Non-pigmented ciliary epithelial cell (primary cell): ENCODE measurements at places on chromosomes 16 and 17.

DNA sequence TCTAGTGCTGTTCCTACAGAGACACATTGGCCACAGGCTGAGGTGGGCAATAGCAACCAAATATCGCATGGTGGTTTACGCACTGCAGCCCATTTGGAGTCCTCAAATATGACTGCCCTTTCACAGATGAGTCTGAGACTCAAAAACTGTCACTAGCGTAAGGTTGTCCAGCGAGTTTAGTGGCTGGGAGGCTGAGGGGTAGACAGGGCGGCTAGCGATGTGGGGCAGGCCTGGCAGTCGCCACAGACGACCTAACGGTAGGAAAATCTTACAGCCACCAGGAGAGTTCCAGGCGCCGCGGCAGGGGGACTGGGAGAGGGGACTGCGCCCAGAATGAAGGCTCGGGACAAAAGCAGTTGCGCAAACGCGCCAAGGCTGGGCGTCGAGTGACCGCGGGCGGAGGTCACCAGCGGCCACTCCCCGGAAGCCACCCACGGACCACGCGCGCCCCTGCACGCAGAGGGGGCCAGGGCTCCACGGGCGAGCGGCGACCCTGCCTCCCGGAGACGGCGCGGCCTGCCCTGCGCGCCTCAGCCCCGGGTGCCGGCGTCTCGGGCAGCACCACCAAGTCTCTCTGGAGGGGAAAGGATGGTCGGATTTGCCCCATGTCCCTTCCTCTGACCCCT, 699 bp upstream of the MAP1LC3B start:
- no peak for DNase-seq

GRCh38 chr17:630801-631200, 83.8 kb downstream of the VPS53 start:
- DNase-seq, result no peak

DNA sequence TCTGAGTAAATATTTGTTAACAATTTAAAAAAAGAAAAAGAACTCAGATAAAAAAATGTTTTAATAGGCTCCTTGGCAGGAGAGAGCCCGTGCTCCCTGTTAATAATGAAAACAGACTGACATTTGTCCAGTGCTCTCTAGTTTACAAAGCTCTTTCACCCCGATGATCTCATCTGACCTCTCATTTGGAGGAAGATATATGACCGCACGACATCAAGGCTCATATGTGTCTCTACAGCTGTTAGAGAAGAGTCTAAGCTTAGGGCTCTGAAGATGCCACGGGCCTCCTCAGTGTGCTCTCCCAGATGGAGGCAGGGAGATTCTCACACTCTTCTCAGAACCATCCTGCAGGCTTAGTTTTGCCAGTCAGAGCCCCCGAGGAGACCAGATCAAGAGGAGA, 280.8 kb upstream of the IRX5 start:
- no peak for DNase-seq

- no peak for DNase-seq
Measured at GRCh38 chr16:79349803-79350202, 250.7 kb downstream of the MAF start.

DNA sequence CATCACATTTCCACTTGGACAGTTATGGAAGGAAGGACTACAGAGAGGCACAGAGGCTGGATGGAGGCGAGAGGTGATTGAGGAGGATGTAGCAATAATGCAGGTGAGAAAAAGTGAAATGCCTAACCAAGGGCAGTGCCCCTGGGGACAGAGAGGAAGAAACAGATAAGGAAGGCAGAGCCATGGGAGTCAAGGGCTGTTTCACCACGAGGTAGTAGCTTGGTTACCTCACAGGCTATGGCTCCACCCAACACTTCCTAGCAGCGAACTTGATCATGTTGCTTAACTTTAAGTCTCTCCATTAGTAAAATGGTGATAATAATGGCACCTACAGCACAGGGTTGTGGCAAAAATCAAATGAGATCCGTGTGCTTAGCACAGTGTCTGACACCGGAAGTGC, 83.9 kb downstream of the YPEL2 start:
- DNase-seq, result no peak

DNA sequence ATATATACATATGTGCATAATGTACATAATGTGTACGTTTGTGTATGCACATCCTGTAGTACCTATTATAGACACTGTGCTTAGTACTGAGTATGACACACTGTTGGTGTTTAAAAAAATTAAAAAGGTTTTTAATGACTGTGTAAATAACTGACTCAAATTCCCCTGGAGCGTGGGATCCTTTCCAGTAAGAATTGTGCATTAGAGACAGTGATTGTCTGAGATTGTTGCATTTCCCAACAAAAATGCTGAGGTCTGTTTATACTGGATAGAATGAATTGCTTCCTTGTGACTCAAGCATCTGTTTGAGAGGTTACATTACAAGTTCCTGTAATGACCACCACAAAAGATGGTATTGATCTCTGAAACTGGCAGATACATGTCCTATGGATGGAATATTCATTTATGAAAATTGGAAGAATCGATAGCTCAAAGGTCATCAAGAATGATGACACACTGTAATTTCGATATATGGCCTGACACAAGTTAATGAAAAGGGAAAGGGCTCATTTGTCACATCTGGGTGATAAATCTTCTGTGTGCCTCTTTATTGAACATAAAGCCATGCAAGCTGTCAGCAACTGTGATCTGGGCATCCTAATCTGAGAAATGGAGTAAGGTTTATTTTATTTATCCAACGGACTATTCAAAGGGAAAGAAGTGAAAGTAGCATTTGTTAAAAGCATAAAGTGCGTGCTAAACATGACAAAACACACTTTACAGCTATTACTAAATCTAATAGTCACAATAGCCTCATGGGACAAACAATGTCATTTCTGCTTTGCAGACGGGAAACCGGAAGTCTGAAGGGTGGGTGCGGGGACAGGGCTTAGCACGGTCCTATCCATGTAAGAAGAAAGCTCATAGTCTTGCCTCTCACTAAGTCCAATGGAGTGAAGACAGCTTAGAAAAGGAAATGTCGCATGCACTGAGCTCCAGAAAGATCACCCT, 228.8 kb downstream of the CDH11 start:
- DNase-seq, result peak; percentile 63

DNA sequence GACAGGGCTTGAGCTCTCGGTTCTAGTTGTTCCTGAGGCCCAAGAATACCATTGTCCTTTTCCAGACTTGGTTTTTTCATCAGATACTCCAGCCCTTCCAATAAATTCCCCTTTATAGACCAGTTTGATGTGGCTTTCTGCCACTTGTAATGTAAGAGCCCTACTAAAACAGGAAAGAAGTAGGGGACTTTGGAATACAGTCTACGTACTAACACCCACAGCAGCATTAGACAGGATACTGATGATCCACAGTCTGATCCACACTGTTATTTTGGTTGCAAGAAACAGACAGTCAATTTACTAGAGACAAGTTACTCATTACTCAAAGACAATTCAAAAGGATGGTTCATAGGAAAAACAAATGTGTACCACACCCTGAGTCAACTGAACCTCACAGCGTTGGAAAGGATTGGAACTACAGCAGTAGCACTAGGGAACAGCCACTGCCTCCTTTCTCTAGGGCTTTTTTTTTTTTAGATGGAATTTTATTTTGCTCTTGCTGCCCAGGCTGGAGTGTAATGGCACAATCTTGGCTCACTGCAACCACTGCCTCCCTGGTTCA, 45.9 kb upstream of the MED13 start:
- no peak for DNase-seq

DNA sequence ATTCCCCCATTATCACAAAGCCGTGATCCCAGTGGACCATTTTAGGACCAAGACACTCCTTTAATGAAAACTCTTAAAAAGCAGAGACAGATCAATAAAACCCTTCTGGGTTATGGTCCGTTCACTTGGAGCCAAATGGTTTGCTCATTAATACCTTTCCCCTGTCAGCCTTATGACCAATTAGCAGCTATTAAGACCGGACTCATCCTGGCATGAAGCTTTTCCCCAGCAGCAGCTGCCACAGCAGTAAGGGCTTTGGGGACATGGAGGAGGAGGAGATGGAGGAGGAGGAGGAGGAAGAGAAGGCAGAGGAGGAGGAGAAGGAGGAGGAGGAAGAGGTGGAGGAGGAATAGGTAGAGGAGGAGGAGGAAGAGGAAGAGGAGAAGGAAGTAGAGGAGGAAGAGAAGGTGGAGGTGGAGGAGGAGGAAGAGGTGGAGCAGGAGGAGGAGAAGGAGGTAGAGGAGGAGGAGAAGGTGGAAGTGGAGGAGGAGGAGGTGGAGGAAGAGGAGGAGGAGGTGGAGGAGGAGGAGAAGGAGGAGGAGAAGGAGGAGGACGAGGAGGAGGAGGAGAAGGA, 50.1 kb upstream of the IRX3 start:
- no peak for DNase-seq

DNA sequence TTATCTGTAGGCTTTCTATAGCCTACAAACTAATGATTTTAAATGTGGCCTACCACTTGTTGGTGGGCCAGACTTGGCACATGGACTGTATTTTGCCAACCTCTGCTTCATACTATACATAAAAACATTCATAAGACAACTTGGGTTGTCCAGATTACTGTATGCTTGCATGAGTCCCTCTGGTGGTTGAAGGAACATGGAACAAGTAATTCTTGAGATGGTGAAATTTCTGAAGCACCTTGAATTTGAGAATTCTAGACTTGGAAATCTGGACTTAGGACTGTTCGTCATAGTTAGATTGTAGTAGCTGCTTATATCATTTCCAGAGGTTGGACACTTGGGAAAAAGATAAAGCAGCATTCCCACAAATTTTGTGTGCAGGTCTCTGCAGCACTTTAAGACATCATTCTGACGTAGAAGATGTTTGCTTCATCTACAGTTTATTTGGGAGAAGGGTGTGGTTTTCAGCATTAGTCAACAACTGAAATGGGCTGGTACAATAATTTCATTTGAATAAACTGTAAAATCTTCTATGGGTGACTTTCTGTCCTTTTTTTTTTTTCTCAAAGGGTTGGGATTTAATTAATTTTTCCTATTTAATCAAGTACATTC, 31.2 kb downstream of the NFATC3 start:
- DNase-seq, result no peak

- no peak for DNase-seq
Measured at GRCh38 chr17:81270279-81270678, 24.8 kb downstream of the SLC38A10 start.

- DNase-seq, result no peak
Measured at GRCh38 chr17:44079877-44080821, 9.6 kb downstream of the G6PC3 start.

GRCh38 chr16:822174-822908, 21.8 kb upstream of the GNG13 start:
- no peak for DNase-seq

DNA sequence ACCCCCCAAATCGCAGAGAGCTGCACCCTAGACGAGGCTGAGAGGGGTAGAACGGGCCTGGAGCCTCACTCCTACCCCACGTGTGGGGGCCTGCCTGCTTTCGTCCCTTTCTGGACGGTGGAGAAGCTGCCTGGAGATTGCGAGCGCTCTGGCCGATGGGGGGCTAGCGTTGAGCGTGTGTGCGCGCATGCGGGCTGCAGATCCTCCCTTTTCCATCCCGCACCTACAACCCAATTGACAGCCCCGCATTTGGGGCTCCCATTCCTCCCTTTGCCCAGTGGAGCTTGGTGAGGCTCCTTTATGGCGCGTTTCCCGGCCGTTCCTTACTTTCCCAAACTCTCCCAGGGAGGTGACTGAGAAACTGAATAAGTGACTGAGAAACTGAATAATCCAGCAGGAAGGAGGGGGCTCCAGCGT, 907 bp upstream of the ESRP2 start:
- DNase-seq, result no peak

- no peak for DNase-seq
Measured at GRCh38 chr17:43641416-43641815, 20.3 kb downstream of the MEOX1 start.

- DNase-seq, result no peak
Measured at GRCh38 chr16:79605999-79606398, 5.5 kb upstream of the MAF start.

GRCh38 chr16:81366316-81366932, 51.7 kb downstream of the GAN start:
- DNase-seq, result no peak

- no peak for DNase-seq
Measured at GRCh38 chr16:67886387-67886786, 1.7 kb downstream of the NRN1L start.

GRCh38 chr16:47949714-47950113, 206.1 kb downstream of the ABCC12 start:
- DNase-seq, result no peak

DNA sequence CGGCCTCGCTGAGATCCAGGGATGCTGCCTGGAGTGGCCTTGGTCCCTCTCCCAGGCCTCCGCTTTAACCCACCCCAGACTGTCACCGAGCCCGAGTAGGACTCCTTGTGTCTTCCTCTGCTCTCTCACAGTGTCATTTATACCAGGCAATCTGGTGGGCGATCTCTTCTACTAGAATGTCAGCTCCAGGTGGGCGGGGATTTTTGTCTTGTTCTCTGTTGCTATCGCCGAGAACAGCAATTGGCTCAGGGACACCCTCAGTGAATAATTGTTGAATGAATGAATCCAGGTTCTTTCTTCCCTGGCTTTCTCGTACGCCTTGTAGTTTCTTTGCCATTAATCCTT, 591 bp downstream of the DHX38 start:
- DNase-seq, result no peak

DNA sequence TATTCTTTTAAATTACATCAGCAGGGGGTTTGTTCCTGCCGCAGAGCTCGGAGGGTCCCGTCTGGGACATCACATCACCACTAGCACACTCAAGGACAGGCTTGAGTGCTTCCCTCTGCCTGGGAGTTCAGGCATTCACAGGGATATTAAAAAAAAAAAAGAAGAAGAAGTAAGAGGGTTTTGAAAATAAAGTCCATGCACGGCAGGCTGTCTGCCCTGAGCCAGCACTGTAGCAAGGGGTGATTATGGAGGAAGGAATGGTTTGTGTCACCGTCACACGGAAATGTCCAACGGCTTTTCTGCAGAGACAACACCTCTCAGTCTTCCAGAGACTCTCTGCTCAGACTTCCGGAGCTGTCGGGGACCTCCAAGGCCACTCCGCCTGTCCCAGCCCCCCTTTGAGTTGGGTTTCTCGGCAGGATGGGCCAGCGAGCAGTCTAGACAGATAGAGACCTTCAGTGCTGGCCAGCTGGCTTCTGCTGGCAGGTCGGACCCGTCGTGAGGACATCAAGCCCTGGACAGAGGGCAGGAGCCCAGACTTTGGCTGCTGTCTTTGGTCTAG, 33.6 kb downstream of the MEOX1 start:
- DNase-seq, result no peak

- DNase-seq, result no peak
Measured at GRCh38 chr17:62715882-62716390, 88.5 kb downstream of the MRC2 start.

- DNase-seq, result no peak
Measured at GRCh38 chr16:89721546-89722391, 432 bp downstream of the ZNF276 start.

GRCh38 chr16:85746460-85747215, 4.3 kb downstream of the C16orf74 start:
- no peak for DNase-seq

DNA sequence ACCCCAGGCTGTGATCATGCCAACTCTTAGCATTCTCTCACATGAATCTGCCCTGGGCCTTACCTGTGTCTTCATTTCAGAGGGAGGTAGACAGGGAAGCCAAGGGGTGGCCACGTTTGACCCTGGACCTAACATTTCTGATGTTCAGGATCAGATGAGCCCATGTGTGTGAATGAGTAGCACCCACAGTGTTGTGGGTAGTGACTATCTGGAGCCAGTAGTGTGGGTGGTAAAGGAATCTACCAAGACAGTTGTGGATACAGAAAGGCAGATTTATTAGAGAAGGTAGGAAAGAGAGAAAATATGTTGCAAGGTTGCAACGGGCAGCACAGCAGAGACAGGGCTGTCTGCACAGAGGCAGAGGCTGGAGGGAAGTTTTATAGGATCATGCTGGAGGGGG, 60.5 kb downstream of the TK2 start:
- no peak for DNase-seq
